Astrocyte (in vitro differentiated cells and primary cell): ENCODE measurements at places on chromosomes 1 and 21. TPM values are rescaled to one million over a fixed set of nuclear protein-coding genes. Genes with fewer than 3 reads are reported as not detected.

DNA sequence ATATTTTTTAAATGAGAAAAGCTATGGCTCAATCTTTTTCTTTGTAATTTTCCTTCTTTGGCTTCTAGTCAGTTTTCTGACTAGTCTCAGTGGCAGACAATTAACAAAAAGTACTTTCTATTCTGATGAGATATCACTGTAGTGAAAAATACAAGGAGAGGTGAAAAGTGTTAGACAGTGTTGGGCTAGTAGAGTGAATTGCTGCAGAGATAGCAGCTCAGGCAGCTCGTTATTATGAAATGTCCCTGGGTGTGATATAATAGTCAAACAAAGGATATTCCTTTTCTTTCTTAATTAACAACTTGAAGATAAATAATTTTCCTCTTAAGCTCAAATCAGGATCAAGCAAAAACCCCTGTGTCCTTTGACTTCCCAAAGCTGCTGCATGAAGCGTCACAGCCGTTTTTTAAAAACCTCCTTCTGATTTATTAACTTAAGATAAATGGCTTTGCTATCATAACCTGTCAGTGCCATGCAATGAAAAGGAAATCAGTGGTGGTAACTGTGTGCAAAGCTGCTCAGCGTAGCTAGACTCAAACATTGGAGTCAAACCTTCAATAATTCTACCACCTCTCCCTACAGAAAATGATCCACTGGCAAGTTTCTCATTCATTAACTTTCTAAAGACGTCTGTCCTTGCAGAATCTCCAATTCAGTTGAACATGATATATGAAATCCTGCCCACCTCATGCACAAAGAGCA is 646.6 kb upstream of the PTBP2 start:
- no peak for DNase-seq

GRCh38 chr1:9538669-9539164 is 548 bp upstream of the SLC25A33 start:
- no peak for DNase-seq

DNA sequence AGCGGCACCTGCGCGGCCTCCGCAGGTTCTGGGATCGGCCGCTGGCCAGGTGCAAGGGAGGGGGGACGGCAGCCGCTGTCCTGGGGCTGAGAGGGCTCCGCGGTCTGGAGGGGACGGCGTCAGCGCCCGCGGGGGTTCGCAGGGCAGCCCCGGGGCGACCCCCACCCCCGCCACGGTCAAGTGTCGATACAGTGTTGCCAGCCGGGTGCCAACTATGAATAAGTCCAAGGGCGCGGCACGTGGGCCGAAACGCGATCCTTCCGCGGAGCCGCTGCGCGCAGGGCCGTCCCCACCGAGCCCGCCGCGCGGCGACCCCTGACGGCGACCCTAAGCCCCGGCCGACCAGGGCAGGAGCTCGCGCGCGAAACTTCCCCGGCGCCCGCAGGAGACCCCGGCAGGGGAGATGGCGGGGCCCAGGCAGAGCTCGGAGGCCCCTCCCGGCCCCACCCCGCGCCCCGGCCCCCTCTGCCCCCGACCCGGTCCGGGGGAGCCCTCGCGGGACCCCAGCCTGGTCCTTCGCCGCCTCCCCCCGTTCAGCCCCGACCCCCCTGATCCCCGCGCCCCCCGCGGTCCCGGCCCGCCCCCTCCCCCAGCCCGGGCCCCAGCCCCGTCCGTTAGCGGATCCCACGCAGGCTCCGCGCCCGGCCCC is 586 bp upstream of the AGPAT3 start:
- DNase-seq: no peak

GRCh38 chr1:20660363-20660762 is 806 bp downstream of the DDOST start:
- DNase-seq: no peak

GRCh38 chr1:111556325-111557037 is 53.0 kb upstream of the ADORA3 start:
- no peak for DNase-seq

CHI3L2 gene
- total RNA-seq: 0.65 TPM in 1 of 2 replicates, not detected in the other

TNFRSF14 gene
- total RNA-seq: 0.36 TPM in 1 of 2 replicates, not detected in the other
